ENCODE measurements at places on chromosomes 13 and 19.

DNA sequence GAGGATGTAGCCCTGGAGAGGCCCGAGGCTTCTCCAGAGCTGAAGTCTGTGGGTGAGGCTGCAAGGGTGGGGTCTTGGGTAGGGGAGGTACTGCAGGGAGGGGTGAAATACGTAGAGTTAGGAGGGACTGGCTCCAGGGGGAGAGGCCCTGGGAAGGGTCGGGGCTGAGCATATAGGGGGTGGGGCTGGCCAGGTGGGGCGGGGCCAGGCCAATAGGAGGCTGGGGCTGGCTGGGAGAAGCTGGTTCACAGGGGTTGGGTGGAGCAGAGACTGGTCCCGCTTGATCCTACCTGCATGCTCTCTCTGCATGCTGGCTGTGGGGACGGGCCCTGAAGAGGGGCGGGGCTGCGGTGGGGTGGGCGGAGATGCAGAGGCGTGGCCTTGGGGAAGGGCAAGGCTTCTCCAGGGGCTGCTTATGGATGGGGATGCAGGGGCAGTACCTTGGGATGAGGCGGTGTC, 51.9 kb downstream of the CELF5 start:
- DNase-seq = no peak

DNA sequence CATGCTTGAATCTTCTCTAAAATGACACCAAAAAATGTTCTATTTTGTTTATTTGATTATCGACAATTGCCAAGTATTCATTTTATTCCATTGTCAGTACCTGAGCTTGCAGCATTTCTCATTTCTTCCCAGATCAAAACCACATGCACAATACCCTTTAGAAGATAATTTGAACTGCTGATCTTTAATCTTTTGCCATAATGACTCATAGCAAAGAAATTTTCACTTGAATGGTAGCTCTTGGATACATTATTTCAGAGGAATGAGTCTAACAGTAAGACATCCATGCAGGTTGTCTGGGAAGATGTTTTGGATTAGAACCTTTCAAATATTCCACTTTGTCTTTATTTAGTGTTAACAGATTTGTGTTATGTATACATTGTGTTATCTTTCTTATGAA, 42.0 kb upstream of the RXFP2 start:
- DNase-seq = no peak

DNA sequence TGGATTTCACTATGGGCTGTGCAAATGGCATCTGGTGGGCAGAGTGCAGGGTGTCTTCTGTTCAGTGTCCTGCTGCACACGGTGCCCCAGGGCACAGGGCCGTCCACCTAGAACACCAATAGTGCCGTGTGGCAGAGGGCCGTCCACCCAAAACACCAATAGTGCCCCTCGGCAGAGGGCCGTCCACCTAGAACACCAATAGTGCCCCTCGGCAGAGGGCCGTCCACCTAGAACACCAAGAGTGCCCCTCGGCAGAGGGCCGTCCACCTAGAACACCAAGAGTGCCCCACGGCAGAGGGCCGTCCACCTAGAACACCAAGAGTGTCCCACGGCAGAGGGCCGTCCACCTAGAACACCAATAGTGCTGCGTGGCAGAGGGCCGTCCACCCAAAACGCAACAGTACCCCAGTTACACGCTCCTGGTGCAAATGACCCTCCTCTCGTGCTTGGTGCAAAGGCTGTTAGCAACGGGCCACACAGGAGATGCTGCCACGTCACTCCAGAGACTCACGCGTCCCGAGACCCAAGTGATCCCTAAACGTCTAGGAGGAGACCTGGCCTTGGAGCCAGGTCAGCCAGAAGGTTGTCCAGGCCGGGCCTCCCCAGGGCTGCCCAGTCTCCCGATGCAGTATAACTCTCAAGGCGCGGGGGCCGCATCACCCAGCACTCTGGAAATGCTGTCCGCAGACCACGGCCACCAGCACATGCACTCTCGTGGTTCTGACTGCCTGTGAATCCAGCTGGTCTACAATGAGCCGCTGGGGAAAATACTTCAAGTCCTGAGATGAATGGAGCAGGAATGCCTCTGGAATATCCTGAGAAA, 51.5 kb downstream of the RASA3 start:
- no peak for DNase-seq

DNA sequence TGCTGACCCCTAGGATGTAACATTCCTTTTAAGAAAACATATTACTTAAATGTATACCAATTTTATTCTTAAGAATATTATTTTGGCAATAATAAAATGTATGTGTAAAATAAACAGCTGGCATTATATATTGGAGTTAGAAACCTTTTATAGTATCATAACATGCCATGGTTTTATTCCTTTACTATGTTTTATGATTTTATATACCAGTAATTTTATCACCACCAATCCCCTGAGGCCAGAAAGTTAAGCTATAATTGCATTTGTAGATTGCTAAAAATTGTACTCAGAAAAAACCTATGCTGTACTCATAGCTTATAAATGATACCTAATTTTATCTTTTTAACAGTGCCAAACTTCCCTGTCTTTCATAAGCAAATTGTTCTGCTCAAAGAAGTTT, 17.9 kb downstream of the GPALPP1 start:
- no peak for DNase-seq

- no peak for DNase-seq
Observed at GRCh38 chr13:60397704-60398378, 821 bp downstream of the TDRD3 start.

DNA sequence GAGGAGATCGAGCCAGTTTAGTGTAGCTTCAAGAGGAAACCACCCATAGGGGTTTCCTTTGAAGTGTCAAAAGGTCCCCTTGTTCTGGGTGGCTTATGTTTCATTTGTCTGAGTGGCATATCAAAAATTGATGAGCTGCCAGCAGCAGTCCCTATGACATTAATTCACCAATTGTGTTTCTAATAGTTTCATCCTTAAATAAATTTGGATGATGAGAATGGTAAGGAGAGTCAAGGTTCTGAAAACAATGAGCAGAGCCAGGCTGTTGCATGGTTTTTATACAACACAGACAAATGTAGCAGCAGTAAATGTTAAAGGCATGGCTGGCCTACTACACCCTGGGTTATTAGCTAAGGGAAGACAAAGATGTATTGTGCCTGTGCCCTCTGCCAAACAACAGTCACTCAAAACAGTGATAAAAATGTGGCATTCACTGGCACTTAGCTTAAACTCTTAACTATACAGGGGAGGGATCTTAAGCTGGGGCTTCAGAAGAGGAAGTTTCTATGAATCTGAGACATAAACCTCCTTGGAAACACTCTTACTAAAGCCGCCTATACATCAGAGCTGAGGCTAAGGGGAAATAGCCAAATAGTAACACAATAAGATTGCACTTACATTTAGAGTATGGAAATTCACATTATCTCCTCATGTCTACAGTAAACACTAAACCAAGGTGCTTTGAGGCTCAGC, 200.5 kb downstream of the POU4F1 start:
- no peak for DNase-seq

- no peak for DNase-seq
Observed at GRCh38 chr13:42041011-42041683, 7.3 kb upstream of the DGKH start.

- no peak for DNase-seq
Observed at GRCh38 chr19:45771311-45771933, 2.4 kb upstream of the SIX5 start.

DNA sequence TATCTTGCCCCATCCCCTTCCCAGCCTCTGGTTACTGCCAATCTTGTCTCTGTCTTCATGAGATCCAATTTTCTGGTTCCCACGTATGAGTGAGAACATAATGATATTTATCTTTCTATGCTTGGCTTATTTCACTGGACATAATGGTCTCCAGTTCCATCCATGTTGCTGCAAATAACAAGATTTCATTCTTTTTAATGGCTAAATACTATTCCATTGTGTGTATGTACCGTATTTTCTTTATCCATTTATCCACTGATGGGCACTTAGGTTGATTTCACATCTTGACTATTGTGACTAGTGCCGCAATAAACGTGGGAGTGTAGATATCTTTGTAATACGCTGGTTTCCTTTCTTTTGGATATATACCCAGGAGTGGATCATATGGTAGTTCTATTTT, 43.0 kb downstream of the CHST8 start:
- DNase-seq = no peak

- DNase-seq = no peak
Observed at GRCh38 chr13:35789335-35790165, 313.1 kb upstream of the MAB21L1 start.

DNA sequence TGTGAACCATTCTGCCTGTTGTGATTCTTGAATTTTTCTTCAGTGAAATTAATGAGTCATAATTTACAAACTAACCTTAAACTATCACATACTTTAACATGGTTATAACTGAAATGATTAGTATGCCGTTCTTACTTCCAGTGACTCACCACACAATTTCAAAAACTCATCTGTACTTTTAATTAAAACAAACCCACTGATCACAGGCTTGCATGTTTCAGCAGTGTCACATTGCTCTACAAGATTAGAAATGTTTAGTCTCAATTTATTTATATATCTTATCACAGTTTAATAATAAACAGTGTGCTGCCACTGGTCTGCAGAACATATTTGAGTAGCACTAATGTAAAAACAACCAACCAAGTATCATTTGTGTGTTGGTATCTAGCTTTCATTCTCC, 2227.9 kb upstream of the PCDH20 start:
- DNase-seq = no peak

- DNase-seq = no peak
Observed at GRCh38 chr19:7280940-7281666, 13.1 kb downstream of the INSR start.

DNA sequence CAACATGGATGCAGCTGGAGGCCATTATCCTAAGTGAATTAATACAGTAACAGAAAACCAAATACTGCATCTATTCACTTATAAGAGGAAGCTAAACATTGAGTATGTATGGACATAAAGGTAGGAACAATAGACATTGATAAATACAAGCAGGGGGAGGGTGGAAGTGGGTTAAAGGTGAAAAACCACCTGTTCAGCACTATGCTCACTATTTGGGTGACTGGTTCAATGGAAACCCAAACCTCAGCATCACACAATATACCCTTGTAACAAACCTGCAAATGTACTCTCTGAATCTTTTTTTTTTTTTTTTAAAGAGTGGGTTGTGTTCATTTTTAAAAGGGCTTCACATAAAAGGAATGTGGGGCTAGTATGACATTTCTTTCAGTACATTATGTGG, 26.9 kb upstream of the CPB2 start:
- DNase-seq = no peak

- DNase-seq = no peak
Observed at GRCh38 chr13:30846866-30847265, 59.2 kb upstream of the MEDAG start.

DNA sequence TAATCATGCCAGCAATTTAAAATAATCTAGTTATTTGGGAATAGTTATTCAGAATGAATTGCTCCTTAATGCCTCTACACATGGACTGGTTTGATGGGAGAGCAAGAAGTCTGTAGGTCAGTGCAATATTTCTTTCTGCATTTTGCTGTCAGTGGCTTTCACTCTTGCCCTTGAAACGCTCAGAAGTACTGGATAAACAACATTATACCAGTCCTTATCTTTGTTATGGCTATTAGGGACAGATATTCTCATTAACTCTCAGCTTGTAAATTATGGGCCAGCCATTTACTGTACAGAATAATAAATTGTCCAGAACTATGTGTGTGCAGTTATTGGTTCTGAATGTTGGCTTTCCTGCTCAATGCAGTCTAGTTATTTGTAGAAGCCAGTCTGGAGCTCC, 224.4 kb downstream of the OXGR1 start:
- no peak for DNase-seq
